Pulmonary artery endothelial cell (primary cell): ENCODE measurements at places on chromosomes 2 and 18. TPM values are rescaled to one million over a fixed set of nuclear protein-coding genes. Genes with fewer than 3 reads are reported as not detected.

The GKN2 gene
- total RNA-seq: not detected in 2 replicates

The ANKRD30B gene
- total RNA-seq: not detected in 2 replicates

The HOXD8 gene
- not detected in 2 replicates for total RNA-seq

The ANKRD30BL gene
- total RNA-seq: not detected in 2 replicates

The FBXO48 gene
- 0.20 and 0.39 TPM in 2 replicates for total RNA-seq

The UCN gene
- 0.20 and 0.39 TPM in 2 replicates for total RNA-seq

The ALPI gene
- total RNA-seq: not detected in 2 replicates

The FOXI3 gene
- total RNA-seq: not detected in 2 replicates

The DNAJC5G gene
- total RNA-seq: not detected in 2 replicates

The SNORC gene
- total RNA-seq: 0.26 and 0.56 TPM in 2 replicates

The CTAGE1 gene
- not detected in 2 replicates for total RNA-seq

The EVA1A gene
- total RNA-seq: 110 and 149 TPM in 2 replicates

The SLC4A5 gene
- total RNA-seq: 0.04 TPM in 1 of 2 replicates, not detected in the other

The IL1F10 gene
- total RNA-seq: not detected in 2 replicates

DNA sequence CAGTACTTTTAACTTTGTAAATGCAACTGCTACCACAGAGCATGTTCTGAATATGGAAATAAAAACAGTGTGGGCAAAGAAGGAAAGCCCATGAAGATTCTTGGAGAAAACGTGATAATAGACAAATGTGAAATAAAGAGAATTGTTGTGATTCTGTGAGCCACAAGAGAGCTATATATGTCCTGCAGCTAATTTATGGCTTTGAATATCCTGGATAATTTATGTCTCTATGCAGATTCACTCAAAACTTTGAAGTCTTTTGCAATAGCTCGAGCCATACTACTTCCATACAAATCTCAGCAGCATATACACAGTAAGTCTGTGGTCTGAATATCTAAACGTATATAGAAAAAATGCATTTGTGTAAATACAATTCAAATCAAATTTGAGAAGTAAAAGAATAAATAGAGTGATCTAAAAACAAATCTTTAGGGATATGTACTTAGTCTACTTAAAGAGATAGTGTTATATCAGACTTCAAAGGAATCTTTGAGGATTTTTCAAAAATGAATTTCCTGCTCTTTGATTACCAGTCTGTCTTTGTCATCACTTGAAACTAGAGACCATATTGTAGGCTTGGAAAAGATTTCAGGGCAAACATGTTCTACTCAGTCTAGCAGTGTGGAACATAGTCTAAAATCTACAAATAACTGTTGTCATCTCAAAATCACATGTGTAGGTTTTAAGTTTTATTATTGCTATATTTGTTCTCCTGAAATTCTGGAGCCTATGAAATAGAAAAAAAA is 107.1 kb downstream of the CSRNP3 start:
- no peak for DNase-seq

DNA sequence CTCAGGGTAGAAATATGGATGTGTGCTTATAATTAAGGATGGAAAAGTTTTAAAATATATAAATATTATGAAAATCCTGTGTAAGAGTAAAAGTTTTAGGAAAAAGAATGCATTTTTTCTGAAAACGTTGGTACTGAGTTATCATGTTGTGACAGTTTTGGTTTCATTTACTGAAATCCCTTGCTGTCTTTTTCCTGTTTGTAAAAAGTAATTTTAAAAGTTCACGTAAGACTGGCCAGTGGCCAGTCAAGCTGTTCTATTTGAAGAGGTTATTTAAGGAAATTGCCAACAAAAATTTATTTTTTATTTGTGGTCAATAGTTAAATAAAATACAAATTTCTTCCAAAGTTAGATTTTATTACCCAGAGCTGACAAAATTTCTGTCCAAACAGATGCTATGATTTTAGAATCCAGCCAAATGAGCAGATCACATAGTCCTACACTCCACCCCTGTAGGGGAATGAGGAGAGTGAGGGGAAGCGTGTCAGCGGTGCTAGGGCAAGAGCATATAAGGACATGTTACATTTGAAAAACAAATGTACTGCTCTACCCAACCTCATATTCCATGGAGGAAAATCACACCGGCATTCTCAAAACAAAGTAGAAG is 297.8 kb upstream of the TFPI start:
- DNase-seq: no peak

DNA sequence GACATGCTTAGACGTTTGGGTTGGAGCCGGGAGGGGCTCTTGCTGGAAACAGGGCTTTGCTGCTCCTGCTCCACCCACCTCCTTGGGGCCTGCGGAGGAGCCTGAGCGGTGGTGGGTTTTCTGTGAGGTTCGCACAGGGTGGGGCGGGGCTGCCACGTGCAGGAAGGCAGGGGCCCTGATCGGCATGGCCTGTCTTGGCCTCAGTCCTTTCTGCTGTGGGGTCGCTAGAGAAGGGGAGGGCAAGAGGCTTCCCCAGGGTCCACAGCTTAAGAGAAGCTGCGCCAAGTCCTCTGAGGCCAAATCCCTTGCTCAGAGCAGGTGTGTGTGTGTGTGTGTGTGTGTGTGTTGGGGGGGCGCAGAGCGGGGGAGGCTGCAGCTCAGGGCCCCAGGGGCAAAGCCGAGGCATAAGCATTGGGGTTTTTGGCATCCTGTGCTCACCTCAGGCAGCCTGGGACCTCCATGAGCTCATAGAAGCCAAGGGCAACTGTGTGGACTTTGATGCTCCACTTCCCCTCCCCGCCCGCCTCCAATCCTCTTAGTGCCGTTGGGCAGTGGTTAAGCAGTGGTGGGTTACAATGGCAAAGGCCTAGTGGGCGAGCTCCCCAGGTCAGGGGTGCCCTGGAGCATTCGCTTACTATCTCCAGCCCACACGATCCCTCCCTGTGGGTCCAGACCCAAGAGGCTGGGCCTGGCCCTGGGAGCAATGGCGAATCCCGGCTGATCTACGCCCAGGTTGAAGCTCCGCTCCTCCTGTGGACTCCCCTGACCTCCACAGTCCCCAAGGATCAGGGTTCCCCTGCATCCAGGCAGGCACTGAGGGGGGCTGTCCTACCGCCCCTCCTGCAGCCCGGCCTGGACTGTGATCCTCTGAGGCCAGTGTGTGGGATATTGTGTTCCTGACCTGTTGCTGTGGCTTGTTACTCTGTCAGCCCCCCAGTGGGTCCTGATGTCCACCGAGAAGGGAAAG is 28.9 kb downstream of the TOGARAM2 start:
- DNase-seq: no peak

- no peak for DNase-seq
Measured at GRCh38 chr18:75754433-75754832, 326.9 kb upstream of the SMIM21 start.

DNA sequence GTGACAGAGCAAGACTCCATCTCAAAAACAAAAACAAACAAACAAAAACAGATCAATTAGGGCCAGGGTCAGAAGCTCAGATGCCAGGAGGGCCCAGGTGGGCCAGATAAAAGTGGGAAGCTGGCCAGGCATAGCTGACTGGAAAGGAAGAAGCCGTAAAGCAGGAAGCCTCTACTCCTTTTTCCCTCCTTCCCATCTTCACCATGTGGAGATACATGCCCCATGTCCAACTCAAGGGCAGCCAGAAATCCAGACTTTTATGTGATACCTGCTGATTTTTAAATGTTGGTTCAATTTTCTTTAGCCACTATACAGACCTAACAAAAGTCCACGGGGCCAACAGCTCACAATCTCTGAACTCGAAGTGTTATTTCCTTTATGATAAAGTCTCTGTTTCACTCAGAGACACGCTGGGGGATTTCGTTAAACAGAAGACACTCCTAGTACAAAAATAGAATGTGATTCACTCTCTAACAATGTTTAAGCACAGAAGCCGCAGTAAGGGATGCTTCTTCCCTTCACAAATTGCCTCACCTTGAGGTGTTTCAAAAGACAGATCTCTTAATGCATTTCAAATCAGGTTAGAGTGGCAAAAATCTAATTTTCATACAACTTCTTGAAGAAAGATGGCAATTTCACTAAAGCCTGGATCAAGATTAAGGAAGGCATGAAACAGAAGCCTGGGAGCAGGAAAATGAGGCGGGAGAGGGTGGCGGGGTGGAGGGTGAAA is 14.0 kb downstream of the TMEM247 start:
- no peak for DNase-seq

DNA sequence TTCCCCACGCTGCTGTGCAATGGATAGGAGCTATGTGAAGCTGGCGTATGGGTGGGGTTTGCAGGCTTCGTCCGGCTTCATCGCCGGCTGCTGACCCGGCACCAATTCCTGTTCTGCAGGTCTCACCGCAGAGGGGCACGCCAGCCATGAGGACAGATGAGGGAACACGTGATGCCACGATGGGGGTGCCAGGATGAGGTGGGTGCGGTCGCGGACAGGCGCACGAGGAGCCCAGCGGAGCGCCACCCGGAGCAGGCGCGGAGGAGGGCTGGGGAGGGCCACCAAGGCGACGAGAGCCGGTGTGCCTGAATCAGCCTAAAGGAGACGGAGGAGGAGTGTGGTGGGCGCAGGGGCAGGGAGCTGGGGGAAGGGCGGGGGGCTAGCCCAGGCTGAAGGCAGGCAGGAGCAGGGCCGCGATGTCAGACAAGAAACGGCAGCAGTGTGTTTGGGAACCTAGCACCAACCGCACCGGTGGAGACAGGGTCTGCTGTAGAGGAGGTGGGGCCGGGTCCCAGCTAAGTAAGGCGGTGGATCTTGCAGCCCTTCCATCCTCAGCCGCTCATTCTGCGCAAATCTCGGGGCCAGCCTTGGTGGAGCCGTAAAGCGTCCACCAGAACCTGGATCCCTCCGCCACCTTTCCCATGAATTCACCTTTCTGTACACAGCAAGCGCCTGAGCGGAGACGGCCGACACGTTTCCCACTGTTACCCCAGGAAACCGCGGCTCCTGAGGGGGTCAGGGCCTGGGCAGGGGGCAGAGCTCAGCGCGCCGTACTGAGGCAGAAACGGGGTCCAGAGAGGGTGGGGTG is 17.0 kb upstream of the CD8A start:
- no peak for DNase-seq

GRCh38 chr2:157438863-157439823 is 4.7 kb downstream of the CYTIP start:
- DNase-seq: no peak

- DNase-seq: no peak
Measured at GRCh38 chr2:10406016-10406415, 42.1 kb downstream of the ODC1 start.

- DNase-seq: no peak
Measured at GRCh38 chr18:37422116-37422515, 143.5 kb downstream of the CELF4 start.

DNA sequence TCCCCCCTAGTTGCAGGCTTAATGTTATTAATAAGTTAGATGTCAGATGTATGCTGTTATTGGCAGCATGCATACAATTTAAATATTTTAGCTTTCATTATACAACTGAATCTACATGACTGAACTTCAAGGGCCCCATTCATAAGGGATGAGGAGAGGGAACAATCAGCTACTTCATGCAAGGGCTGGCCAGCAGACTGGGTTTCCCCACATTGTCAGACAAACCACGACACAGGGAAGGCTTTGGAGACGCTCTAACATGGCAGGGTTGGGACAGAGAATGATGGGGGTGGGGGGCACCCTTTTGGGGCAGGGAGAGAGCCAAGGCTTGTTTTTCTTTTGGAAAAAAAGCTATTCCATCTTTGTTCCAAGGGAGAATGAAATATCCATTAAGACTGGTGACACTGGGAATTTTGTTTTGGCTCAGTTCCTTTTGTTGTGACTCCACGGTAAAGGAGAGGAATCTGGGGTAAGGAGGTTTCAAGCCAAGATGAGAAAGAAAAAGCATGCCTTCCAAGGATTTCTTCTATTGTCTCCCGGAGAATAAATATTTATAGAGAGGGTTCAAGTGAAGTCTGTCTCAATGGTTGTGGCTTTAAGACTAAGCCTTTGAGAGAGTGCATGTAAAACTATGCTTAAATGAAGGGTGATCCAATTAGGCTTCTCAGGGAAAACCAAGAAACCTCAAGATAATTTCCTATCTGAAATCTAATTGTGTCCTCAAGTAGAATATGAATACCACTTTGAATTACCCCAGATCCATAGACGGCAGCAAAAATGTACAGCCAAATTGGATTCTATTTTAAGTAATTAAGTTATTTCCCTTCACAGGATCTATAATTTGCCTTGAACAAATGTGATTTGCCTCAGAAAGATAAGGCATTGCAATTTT is 5.4 kb downstream of the CXCR4 start:
- DNase-seq: no peak

DNA sequence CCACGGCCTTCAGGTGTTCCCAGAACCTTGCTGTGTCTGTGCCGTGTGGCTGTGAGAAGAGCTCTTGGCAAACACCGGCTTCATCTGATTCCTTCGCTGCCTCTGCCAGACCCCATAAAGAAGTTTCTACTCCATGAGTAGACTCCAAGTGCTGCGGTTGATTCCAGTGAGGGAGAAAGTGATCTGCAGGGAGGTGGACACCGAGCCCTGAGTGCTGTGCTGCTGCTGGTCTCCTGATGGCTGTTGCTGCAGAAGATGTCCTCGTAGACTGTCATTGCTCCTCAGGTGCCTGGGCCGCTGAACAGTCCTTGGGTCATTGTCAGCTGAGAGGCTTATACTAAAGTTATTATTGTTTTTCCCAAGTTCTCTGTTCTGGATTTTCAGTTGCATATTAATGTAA is 19.6 kb downstream of the ASB1 start:
- no peak for DNase-seq

DNA sequence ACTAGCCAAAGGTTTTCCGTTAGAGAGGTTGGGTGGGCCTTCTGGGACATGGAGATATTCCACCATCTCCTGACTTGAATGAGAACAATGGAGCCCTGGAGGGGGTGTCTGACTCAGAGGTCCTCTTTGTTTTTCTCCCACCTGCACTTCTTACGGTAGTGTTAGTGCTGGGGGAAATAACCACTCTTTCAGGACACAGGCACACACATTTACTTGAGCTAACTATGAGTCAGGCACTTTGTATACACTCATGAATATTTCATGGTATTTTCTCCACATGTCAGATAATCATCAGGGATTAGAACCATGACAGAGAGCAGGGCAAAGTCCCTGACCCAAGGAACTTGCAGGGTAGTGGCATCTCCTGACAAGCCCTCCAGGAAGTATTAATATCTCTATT is 439.1 kb downstream of the TSN start:
- no peak for DNase-seq

GRCh38 chr2:101828673-101829334 is 131.3 kb downstream of the MAP4K4 start:
- DNase-seq: no peak

DNA sequence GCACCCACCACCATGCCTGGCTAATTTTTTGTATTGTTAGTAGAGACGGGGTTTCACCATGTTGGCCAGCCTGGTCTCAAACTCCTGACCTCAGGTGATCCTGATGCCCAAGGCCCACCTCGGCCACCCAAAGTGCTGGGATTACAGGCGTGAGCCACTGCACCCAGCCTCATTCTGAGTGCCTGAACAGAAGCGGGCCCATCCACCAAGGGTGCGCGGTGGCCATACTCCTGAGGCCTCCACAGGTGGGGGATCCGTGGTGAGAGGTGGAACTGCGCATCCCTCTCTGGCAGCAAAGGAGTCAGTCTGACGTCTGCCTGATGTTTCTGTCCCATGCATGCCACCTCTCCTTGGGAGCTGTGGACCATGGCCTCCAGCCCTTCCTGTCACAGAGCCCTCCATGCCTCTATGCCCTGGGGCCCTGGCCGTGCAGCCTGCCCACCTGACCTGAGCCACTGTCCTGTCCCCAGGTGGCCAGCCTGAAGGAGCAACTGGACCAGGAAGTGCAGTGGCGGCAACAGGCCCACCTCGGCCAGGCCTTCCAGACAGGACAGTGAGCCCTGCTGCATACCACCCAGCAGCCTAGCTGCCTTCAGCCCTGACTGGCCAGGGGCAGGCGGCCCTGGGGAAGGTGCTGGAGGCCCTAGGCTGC is 7.6 kb upstream of the SNED1 start:
- DNase-seq: no peak
